Neural crest cell (in vitro differentiated cells): ENCODE measurements at places on chromosomes 3 and 15. TPM values are rescaled to one million over a fixed set of nuclear protein-coding genes. Genes with fewer than 3 reads are reported as not detected.
A peak's percentile ranks its signal among the peaks of the same experiment; 100 is the strongest.

DNA sequence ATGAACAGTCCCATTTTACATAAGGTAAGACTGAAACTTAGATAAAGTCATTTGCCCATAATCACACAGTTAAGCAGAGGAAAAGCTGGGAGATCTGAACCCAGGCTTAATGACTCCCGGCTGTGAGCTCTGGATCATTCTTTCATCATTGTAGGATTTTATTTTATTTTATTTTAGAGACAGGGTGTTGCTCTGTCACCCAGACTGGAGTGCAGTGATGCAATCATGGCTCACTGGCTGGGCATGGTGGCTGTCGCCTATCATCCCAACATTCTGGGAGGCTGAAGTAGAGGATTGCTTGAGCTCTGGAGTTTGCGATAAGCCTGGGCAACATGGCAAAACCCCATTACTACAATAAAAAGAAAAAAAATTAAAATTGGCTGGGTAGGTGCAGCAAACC lies 31.2 kb upstream of the RAF1 start:
- H3K4me3 ChIP-seq = no peak overlapping the region
- no peaks in the 10 kb centered on the region for H3K27me3 ChIP-seq
- no peak overlapping the region for H3K27ac ChIP-seq
- DNase-seq = no peak

- no peaks in the 10 kb centered on the region for H3K36me3 ChIP-seq
- peak overlapping the region; percentile 12 for H3K27ac ChIP-seq
- no peak for DNase-seq
- peaks cover 65% of the 10 kb centered on the region for H3K4me1 ChIP-seq
These were observed 988 bp upstream of the CFAP92 start for GRCh38 chr3:128994581-128995546.

DNA sequence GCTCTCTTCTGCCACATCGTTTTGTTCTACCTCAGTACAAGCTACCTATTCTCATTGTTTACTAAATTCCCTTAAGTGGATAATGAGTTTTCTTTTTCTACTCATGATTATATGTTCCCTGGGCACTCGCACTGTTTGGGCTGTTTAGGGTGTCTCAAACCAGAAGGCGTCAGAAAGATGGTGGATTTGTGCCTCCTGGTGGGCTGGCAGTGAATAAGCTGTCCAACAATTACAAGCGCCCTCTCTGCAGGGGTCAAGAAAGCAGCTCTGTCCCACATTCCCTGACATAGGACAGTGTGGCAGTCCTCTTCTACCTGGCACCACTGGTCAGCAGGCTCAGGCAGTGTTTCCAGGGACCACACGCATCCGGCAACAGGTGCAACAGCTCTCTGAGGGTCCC lies 173.4 kb upstream of the PPP2R3A start:
- H3K27me3 ChIP-seq = no peaks in the 10 kb centered on the region
- H3K36me3 ChIP-seq = no peaks in the 10 kb centered on the region
- peak; percentile 14 for DNase-seq
- no peak overlapping the region for H3K27ac ChIP-seq

DNA sequence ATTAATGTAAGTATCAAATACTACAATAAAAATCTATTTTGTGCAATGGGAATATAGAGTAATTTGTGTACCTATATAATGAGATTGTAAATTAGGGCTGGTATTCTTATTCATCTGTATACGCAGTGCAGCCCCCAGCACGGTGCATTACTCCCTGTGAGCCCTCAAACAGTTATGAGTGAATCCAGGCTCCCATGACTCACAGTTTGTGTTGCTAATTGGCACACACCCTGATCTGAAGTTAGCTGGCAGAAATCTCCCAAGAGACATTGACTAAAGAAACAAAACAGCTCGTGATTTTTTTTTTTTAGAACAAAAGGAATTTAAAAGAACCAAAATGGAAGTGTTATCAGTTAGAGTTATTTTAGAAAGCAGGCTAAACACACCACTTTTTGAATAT lies 15.7 kb downstream of the GK5 start:
- peaks cover 9% of the 10 kb centered on the region for H3K4me1 ChIP-seq
- no peak overlapping the region for H3K27ac ChIP-seq
- H3K27me3 ChIP-seq = no peaks in the 10 kb centered on the region
- H3K4me3 ChIP-seq = no peak overlapping the region
- H3K36me3 ChIP-seq = peaks cover 41% of the 10 kb centered on the region

Gene C3orf62
- total RNA-seq = 9.2 and 9.8 TPM in 2 replicates

Gene SERPINI1
- total RNA-seq = 1.0 TPM in 2 replicates

Gene HRG
- not detected in 2 replicates for total RNA-seq
